Urothelium cell line (cell line): ENCODE measurements at places on chromosomes 5 and 9.
A peak's percentile ranks its signal among the peaks of the same experiment; 100 is the strongest.

DNA sequence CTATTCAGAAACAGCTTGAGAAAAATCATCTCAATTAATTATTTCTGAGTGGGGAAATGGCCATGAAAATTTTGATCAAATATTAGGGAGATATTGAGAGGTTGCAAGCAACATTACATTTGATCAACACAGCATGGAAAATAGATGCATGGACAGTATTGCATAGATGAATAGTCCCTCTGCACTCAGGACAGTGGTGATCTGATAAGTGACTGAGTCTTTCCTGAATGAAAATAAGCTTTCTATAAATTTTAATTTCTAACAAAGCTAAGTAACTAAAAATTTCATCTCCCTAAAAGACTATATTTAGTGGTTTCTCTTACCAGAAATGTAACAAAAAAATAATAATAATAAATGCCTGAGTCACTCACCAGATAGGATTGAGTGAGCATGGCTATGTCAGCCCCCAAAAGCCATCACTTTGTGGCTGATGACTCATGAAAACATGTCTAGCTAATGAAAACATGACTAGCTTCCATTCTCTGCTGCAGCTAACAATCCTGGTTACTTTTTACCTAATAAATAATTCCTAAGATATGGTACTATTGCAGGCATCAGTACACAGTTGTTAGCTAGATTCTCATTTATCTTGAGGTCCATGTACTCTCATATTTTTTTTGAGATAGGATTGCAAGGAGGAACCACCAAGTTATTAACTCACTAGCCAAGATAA is 1294.8 kb upstream of the ACO1 start:
- DNase-seq: peak; percentile 57

GRCh38 chr5:17012289-17012688 is 76.2 kb upstream of the MYO10 start:
- DNase-seq: peak; percentile 53

GRCh38 chr9:136031741-136032730 is 63.1 kb downstream of the NACC2 start:
- DNase-seq: no peak

DNA sequence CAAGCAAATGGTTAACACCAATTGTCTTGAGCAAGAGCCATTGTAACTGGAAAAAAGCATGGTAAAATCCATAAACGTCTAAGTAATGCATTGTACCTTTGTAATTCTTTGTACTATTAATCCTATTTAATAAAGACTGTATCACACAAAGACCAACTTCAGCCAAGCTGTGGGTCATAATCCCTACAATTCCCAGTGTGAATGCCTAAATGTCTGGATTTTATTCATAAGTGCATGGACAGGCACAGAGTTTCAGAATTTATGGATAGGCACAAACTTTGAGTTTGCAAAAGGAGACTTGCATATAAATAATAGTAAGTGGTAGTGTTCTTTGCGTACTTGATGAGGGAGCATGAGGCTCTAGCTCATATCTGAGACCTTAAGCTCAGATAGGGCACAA is 1280.2 kb upstream of the WWC1 start:
- DNase-seq: no peak

- peak; percentile 53 for DNase-seq
Measured at GRCh38 chr5:107812570-107813141, 141.9 kb upstream of the EFNA5 start.

DNA sequence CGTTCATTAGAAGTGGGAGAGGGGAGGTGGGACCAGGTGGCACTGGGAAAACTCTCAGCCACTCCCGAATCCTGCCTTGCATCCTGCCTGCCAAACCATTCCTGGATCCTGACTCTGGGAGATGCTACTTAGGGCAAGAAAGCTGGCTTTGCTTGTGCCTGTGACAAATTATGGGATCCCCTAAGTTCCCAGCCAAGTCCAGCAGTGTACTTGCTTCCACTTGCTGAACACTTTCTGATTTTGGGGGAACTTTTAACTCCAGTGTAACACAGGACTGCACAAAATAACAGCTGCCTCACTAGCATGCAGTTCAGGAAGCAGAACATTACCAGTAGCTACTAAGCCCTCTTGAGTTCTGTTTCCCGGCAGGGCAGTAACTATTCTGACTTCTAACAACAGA is 12.5 kb upstream of the NKX2-5 start:
- DNase-seq: no peak

DNA sequence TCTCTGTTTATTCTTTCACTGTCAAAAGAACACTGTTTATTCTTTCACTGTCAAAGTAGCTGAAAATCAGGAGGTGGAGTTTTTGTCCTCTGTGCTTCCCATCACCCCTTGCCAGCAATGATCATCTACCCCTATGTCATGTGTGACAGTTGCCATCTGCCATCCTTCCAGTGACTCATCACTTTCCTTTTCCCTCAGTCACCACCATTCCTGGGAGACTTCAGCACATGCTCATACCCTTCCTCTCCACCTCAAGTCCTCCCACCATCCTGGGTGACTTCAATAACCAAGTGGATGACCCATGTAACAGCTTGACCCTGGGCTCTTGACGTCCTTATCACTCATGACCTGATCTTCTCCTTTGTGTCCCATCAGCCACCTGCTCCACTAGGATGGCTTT is 43.3 kb upstream of the RASEF start:
- DNase-seq: no peak

DNA sequence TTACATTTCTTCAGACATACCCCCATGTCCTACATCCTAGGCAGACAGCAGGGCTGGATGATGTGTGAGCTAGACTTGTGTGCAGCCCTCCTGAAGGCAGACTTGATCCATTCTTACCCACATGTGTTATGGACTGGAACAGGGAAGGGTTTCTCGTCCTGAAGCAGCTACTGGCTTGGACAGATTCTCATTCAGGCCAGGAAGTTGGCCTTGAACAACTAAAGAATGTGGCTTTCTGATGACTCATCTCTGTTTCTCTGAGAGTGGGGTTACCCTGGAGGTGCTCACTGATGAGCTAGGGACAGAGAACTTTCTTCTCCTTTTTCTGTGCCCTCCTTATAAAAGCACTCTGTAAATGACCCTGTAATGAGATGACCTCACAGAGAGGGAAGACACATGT is 246.5 kb downstream of the PCSK5 start:
- DNase-seq: peak; percentile 49

GRCh38 chr9:3074247-3074646 is 230.4 kb upstream of the PUM3 start:
- no peak for DNase-seq

DNA sequence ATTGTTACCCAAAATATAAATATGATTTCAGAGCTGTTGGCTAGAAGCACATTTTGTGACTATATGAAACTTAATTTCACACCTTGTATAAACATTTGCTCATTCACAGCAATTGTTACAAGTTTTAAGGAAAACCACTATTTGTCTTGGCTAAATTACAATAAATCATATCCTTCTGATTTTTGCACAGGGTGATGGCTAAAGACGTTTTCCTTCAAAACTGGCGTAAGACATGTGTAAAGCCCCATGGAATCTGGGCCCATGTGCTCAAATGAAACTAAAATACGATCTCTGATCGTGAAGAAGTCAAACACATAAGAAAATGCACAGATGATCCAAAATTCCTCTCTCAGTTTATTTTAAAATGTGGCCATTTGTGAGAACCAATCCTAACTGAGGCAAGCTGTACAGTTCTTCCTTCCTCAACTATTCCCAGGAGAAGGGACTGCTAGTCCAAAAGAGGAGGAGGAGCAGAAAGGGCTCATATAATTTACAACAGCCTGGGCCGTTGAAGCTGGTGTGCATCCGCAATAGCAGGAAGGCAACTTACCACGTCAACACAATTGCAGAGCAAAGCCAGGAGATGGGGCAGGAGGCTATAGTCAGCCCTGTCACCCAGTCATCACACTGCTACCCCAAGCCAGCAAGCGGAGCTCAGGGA is 98.4 kb downstream of the MED27 start:
- no peak for DNase-seq

- peak; percentile 22 for DNase-seq
Measured at GRCh38 chr5:169548315-169548714, 35.3 kb upstream of the SPDL1 start.

GRCh38 chr5:99721506-99721905 is 792.7 kb upstream of the CHD1 start:
- no peak for DNase-seq

DNA sequence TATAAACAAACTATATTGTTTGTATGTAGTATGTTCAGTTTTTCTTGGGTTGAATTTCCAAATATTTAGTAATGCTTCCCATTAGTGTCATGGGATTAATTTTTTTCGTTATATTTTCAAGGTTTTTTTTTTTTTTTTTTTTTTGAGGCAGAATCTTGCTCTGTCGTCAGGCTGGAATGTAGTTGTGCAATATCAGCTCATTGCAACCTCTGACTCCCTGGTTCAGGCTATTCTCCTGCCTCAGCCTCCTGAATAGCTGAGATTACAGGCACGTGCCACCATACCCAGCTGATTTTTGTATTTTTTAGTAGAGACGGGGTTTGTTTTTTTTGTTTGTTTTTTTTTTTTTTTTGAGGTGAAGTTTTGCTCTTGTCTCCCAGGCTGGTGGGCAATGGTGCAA is 10.6 kb downstream of the DDX46 start:
- DNase-seq: no peak

DNA sequence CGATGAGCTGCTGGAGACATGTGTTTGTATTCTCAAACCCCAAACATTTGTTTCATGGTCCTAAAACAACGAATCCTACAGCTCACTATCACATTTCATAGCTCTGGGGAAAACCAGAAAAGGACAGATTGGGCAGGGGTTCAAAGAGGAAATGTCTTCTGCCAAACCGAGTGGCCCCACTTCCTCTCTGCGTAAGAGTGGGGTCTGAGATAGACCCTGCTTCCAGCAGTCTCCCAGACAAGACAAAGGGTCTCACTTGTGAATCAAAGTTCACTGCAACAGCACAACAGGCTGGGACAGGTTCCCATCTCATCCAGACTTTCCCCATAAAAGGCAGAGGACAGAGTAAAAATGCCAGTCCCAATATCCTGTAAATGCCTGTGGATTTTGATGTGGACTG is 276.2 kb upstream of the SLC24A2 start:
- no peak for DNase-seq

DNA sequence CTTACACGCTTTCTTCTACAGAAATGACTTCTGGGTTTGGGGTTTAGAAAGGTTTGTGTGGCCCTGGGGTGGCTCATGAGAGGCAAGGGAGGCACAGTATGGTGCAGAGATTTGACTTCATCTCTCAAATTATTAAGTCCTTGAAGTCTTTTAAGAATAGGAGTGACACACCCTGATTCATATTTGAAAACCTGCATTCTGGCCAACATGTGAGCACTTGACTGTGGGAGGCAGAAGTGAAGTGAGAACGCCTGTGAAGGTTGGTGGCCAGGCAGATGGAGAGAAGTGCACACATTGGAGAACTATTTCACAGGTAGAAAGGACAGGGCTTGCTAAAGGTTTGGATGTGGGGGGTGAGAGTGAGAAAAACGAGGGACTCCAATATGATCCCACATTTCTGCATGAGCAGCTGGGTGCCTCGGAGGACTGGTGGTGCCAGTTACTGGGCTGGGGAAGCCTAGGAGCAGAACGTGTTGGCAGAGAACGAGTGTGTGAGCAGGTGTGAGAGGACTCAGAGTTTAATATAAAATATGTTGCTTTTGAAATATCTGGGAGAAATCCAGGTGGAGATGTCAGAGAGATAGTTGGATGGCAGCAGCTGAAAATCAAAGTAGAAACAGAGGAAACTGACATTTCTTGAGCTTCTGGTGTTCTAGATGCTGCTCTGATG is 240.0 kb upstream of the ADAMTSL1 start:
- DNase-seq: no peak

- no peak for DNase-seq
Measured at GRCh38 chr5:18987101-18987500, 1000.9 kb downstream of the CDH18 start.

DNA sequence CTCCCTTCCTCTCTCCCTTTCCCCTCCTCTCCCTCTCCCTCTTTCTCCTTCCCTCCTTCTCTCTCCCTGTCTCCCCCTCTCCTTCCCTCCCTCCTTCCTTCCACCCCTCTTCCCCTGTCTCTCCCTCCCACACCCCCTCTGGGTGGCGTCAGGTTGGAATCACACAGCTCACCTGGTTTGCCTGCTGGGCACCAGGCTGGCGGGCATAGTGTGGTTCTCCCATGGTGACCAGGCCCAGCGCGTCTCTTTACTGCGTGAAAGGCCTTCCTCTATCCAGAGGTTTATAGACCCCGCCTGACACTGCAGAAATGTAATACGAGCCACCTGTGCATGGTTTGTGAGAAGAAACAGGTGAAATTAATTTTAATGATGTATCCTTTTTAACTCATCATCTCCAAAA is 76.2 kb downstream of the MRPL36 start:
- no peak for DNase-seq

DNA sequence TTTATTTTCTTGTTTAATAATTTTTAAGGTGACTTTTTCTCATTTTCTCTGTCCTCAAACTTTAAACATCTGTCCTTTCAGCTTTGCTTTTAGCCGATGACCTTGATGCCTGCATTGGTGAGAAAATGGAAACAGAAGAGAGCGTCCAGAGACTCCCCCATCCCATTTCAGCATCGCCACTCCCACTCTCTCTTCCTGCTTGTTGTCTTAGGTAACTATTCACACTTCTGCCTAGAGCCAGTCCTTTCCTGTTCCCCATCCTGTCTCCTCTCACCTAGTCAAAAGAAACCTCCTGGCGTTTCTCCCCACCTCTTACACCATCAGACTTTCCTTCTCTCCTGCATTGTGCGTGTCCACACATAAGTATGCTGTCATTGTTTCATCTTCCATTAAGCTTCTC is 124.6 kb downstream of the MAST4 start:
- DNase-seq: no peak

GRCh38 chr9:109098171-109098959 is 21.4 kb downstream of the TMEM245 start:
- peak; percentile 53 for DNase-seq

GRCh38 chr9:73805111-73805510 is 653.4 kb downstream of the ANXA1 start:
- no peak for DNase-seq

- DNase-seq: no peak
Measured at GRCh38 chr9:2126331-2126803, 111.2 kb downstream of the SMARCA2 start.

- DNase-seq: no peak
Measured at GRCh38 chr5:58800861-58801540, 218.1 kb downstream of the RAB3C start.

DNA sequence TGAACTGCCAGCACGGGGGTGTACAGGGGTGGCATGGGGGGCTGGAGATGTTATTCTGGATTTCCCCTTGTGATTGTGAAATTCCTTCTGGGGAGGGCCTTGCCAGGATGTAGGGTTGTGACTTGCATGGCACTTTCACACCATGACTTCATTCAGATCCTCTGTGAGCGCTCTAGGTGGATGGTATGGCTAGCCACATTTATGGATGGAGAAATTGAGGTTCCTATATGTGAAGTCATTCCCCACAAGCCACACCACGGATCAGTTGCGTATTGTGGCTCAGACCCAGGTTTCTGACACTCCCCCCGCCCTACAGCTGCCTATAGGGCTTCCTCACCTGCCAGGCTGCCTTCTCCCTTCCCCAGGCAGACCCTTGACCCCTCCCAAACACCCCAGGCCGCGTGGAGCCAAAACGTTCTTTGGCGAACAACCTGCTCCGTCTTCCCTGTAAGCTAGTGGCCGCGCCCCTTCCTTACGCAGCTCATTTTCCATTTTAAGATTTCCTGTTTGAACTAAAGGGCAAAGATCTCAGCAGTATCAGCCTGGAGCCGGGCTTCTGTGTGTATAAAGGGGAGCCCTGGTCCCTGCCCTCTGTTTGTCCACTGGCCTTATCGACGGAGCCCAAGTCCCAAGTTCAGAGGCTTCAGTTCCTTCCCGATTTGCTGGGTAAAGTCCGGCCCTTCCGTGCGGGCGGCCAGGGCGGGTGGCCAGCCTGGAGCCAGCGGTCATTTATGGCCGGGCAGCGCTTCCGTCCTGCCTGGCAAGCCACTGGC is 97.8 kb upstream of the KLF4 start:
- no peak for DNase-seq
